ENCODE measurements at places on chromosomes 11 and 22.

- no peak for DNase-seq
These were observed 7.0 kb downstream of the CD81 start for GRCh38 chr11:2383852-2384804.

- DNase-seq, result no peak
These were observed 116.0 kb upstream of the ANO1 start for GRCh38 chr11:69962152-69962551.

DNA sequence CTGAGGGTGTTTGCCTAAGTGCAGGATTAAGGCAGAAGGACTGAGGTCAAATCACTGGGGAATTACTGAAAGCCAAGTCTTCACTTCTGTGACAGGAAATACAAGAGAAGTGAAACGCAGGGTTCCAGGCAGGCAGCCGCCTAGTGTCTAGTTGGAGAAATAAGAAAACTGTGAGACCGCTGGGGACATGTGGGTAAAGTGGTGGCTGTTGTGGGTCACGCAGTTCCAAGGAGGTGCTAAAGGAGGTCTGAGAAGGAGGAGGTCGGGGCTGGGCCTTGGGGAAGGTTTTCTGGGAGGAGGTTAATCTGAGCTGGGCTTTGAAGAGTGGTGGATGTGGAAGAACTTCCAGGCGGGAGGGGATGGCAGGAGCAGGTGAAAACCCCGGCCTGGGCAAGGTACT lies 11.2 kb downstream of the MCM5 start:
- no peak for DNase-seq

DNA sequence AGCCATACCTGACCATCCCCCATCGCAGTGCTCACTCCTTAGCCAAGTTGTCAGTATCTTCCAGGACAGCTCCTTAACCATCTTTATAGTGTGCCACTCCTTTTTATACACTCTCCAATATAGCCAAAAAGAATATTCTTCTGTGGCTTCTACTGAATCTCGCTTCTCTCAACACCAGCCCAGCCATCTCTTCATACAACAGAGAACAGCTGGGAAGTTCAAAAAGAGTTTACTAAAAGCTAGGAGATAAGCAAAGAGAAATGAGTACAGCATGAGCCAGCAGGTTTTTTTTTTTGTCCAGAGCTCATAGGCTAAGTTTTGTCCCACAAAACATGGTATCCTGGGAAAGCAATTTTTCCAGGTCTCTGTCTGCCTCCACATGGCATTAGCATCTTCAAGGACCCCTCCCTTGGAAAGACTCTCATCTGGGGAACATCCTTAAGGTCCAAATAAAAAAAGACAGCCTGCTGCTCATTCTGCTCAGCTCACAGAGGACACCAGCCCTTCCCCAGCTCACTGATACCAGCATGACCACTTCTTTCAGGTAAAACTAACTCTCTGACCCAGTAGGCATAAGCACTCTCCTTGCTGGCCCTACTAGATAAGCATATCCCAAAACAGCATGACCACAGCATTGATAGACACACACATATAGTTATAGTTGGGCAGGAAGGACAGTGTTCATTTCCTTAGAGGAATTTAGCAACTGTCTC lies 48.8 kb upstream of the YWHAH start:
- no peak for DNase-seq

DNA sequence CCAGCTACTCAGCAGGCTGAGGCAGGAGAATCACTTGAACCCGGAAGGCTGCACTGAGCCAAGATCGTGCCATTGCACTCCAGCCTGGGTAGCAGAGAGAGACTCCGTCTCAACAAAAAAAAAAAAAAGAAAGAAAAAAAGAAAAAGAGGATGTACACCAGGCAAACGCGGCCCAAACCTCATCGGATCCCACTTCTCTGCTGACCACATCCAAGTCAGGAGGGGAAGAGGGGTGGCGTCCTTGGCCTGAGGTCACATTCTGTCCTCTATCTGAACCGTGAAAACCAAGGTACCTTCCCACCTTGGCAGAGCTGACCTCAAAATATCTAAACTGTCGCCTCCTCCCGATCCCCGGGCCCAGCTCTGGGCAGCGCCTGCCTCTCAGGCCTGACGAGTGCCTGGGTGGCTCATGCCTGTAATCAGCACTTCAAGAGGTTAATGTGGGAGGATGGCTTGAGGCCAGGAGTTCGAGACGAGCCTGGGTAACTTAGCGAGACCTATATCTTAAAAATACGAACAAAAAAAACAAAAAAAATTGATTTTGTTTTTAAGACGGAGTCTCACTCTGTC lies 25.1 kb downstream of the RGL4 start:
- DNase-seq, result no peak

- DNase-seq, result no peak
These were observed 17.7 kb downstream of the CD6 start for GRCh38 chr11:60989093-60989650.

GRCh38 chr11:119421351-119421750 lies 1.6 kb downstream of the THY1 start:
- no peak for DNase-seq

DNA sequence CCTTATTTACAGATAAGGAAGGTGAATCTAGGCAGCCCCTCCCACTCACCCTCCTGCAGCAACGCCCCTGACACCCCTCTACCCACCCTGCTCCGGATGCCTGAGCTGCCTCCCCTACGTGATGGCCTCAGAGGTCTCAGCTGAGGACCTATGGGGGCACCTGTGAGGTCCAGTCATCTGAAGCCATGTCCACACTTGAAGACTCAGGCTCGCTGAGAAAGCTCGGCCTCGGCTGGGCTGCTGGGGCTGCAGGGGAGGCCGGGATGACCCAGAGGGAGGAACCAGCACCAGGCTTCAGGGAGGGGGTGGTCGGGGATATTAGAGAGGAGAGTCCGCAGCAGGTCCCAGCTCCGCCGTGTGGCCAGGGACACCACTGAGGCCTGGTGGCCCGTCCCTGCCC lies 92.8 kb downstream of the BRD1 start:
- no peak for DNase-seq

DNA sequence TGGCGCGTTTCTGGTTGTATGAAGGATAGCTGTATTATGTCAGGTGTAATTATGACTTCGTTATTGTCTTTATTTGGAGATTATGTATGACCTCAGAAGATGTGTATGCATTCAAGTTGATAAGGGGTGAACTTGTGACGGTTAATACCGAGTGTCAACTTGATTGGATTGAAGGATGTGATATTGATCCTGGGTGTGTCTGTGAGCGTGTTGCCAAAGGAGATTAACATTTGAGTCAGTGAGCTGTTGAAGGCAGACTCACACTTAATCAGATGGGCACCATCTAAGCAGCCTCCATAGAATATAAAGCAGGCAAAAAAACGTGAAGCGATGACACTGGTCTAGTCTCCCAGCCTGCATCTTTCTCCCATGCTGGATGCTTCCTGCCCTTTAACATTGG lies 15.3 kb upstream of the CD82 start:
- DNase-seq, result no peak

DNA sequence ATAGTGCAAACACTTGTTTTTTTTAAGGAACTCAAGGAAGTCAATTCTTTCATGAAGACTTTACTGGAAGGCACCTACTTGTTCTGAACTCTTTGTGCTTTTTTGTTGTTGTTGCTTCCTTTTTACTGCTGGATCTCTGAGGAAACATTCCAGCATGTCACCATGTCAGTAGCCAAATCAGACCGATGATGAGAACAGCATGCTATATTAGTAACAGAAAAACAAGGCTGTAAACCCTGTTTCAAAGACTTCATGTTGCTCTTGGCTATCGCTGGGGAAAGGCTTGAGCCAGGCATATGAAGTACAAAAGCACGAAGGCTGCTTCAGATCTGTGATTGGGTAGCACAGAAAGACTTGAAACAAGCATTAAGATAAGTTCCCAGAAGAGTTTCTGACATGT lies 125.6 kb upstream of the SLC5A12 start:
- DNase-seq, result no peak

DNA sequence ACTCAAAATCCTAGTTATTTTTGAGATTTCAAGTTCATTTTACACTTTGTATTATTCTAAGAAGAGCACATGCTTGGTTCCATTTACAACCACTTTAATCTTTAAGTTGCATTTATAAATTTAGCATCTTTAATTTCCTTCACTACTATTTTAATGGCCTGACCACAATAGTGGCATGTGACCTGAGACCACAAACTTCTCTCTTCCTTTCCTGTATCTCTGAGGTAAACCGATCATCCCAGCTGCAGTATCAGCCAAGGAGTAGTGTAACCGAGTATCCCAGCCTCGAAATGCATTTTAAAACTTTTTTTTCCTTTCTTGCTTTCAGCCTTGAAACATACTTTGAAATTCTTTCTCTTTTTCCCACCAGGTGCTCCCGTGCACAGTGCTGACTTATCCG lies 28.7 kb upstream of the CBX6 start:
- DNase-seq, result no peak

- no peak for DNase-seq
These were observed 47.6 kb downstream of the FBXO7 start for GRCh38 chr22:32522237-32522636.

GRCh38 chr11:45580399-45580798 lies 85.0 kb downstream of the CHST1 start:
- no peak for DNase-seq

DNA sequence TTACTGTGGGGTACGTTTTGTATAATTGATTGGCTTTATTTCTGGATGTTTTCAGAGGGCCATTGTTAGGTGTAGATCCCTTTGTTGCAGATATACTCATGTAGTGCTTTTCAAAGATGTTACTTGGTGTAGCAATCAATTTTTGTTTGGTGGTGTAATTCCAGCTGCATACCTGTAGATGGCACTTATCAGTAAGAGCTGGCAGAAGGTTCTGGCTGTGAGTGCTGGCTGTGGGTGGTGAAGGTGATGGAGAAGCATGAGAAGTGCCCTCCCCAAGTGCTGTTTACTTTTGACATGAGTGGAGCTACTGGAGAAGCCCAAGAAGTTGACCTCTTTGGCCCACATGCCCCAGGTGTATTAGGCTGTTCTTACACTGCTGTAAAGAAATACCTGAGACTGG lies 1074.9 kb downstream of the FAM181B start:
- no peak for DNase-seq

DNA sequence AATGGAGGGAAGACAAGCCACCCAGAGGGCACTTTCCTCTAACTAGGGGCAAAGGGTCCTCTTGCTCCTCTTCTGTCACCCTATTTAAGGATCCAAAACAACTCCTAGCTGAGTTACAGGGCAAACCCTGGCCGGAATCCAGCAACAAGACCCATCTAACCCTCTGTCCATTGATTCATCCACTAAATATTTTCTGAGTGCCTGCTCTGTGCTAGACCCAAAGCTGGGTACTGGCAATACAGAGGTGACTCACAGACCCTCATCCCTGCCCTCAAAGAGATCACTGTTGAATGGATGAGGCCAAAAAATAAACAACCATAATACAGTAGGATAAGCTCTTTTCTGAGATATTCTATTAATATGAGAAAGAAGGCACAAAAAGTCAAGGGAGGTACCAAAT lies 4.3 kb upstream of the GALNT18 start:
- DNase-seq, result no peak

GRCh38 chr11:117175781-117176180 lies 2.8 kb upstream of the SIDT2 start:
- no peak for DNase-seq

DNA sequence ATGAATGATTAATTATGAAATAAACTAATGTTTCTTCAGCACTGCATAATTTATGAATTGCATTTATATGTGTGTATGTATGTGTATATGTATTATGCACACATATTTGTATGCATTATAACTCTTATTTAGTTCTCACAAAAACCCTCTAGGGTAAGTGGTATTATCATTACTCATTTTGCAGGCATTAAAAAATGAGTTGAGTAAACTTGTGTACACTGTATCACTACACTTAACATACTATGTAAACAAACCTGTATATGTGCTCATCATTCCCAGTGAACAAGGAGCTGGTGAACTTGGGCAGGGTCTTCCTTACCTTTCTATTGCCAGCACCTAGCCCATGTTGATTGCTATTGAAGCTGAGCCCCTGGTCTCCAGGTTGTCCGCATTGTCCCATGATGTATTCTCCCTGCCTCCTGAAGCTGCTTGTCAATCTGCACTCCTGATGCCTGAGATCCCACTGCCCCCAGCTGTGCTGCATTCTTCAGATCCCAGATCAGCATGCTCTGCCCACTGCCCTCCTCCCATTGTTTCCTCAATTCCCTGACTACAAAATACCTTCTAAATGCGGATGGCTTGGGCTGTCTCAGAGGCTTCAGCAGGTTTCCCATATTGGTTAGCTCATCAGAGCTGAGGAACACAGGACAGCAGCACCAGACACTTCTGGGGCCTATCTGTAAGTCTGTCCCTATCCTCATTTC lies 267.9 kb upstream of the SESN3 start:
- no peak for DNase-seq

- no peak for DNase-seq
These were observed 200.7 kb downstream of the MSANTD4 start for GRCh38 chr11:105821372-105821771.

DNA sequence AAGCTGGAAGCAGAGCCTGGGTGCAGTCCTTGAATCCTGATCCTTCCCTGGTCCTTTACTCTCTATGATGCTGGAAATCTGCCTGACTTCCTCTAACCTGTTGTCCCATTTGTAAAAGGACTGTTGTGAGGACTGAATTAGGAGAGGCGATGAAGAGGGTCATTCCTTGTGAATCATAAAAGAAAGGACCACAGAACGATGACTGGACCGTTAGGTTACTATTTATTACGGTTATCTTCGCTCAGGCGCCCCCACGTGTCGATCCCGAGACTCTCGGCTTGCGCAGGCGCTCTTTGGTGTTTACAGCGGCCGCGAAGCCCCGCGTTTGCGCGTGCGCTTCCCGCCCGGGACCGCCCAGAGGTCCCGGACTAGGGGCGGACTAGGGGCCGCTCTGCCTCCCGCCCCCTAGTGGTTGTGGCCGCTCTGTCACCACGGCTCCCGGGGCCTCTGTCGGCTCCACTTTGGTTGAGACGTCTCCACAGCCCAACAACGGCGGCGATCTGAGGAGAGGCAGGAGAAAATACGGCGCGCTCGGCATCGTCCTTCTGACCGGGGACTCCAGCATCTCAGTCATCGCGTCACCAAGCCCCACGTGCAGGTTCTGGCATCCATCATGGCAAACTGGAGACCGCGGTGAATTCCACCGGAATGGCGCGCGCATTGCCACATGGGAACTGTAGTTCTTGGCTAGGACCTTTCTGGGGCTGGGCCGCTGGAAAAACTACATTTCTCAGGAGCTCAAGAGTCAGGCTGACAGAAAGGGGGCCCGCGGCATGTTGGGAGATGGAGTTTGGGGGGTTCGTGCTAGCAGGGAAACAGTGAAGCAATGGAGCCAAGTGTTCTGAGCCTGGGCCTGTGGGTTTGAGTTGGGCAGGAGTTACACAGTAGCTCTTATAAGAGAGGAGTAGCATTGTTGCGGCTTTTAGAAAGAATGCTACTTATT lies at the start of gene STARD10:
Gene STARD10 (minus strand): TSS at position 623 of the 943 bp plus-strand sequence. CDS start 12,866 bp downstream, outside the sequence.
- peak; percentile 88 for DNase-seq

- no peak for DNase-seq
These were observed 5.1 kb upstream of the KRTAP5-9 start for GRCh38 chr11:71542879-71543777.

Measured in stimulated activated CD4-positive, alpha-beta T cell treated with anti-CD3 and anti-CD28 coated beads, Interleukin-1b, Interleukin-23, amount 100 ng/mL, for 1 hour (primary cell).